ENCODE measurements at places on chromosomes 1 and 21. TPM values are rescaled to one million over a fixed set of nuclear protein-coding genes. Genes with fewer than 3 reads are reported as not detected.

DNA sequence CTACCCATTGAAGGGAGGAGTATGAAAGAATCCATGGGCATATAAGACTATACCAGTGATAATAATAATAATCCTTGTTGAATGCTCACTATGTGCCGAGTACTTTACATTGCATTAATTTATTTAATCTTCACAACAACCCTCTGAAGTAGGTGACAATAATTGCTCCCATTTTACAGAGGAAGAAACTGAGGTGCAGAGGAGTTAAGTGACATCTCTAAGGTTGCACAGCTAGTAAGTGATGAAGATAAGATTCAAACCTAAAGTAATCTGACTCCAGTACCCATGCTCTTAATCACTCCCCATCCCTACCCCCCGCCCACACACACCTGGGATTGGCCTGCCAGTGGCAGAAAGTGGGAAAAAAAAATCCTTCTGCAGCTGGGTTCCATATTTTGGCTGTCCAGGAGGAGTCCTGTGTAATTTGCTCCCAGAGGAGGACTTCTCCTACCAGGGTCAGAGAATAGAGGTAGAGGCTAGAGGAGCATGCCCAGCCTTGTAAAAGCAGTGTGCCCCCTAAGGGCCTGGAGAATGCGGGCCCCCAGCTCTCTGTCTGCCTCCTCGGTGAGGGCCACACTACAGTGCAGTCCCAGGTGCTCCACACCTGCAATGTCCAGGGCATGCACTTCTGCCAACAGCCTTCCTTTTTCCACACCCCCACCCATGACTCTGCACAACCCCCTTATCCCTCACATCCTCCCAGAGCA, 57.8 kb downstream of the TMEM53 start:
- no peaks in the 10 kb centered on the region for H3K36me3 ChIP-seq
- H3K4me1 ChIP-seq, result peaks cover 33% of the 10 kb centered on the region
- H3K27ac ChIP-seq, result no peak overlapping the region
- peaks cover 67% of the 10 kb centered on the region for H3K27me3 ChIP-seq
- peak overlapping the region; percentile 85 for H3K4me3 ChIP-seq

Gene PLA2G2D
- not detected for total RNA-seq

DNA sequence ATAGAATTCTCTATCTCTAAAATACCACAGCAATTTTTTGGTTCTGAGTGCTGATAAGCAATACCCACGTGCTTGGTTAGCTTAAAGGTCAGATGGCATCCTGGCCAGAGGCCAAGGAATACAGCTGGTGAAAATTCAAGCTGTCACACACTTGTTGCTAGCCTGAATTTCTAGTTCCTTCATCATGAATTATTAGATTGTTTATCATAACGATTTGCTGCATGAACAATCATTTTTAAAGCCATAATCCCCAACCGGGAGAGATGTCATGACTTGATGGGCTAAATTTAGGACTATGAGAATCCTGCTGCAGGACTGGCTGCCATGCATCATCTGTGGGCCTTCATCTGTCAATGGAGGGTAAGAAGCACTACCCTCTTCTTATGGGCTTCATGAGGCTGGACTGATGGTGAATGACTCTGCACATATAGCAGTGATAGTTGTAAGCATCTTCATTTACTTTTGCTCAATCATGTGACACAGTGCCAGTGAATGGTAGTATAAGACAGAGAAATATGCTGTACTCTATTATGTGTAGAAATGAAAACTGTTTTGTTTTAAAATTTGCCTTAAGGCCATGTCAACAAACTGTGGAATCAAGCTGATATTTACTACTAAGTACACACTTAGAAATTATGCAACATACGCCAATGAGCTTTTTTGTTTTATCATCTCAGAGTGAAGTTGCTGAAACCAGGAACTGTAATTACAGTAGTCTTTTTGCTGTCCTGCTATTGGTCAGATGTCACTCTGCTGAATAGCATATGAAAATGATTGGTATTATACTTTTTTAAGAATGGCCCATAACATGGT, 80.5 kb upstream of the RALGPS2 start:
- no peaks in the 10 kb centered on the region for H3K27me3 ChIP-seq
- peaks cover 49% of the 10 kb centered on the region for H3K4me1 ChIP-seq
- peak overlapping the region; percentile 46 for H3K4me3 ChIP-seq
- no peaks in the 10 kb centered on the region for H3K36me3 ChIP-seq
- H3K27ac ChIP-seq, result peak overlapping the region; percentile 66

Gene KRTAP7-1
- not detected for total RNA-seq

DNA sequence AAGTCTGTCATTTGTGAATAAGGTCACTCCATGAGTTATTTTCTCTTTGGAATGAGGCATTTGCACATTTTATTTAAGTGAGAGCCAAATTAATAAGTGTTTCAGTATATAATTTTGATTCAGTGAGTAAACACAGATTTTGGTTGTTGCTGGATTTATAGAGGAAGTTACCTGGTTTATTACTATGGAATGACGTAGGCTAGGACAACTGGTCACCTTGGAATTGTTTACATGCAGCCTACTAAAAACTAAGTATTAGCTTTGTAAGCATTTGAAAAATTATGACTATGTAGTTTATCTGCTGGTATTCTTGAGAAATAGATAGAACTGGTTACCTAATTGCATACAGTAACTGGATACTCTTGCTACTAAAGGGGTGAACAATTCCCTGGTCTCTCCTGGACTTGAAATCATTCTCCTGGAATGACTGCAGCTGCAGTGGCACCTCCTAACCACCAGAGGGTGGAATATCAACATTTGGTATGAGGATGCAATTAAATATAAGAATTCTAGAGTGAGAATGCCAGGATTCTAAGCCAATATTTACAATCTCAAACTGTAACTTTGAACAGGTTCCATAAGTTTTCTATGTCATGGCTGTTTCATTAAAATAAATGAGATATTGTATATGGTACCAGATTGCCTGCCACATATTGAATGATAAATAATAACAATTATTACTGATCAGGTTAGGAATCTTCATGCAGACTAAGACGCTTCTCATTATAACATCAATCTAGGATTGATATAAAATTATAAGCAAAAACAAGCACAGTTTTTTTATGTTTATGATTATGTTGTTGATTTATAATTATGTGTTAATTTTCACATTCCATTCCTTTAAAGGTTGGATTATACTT, 3.5 kb upstream of the KRTAP27-1 start:
- H3K4me3 ChIP-seq, result no peak overlapping the region
- no peaks in the 10 kb centered on the region for H3K27me3 ChIP-seq
- H3K36me3 ChIP-seq, result no peaks in the 10 kb centered on the region
- H3K27ac ChIP-seq, result no peak overlapping the region
- DNase-seq, result no peak
- peaks cover 4% of the 10 kb centered on the region for H3K4me1 ChIP-seq

DNA sequence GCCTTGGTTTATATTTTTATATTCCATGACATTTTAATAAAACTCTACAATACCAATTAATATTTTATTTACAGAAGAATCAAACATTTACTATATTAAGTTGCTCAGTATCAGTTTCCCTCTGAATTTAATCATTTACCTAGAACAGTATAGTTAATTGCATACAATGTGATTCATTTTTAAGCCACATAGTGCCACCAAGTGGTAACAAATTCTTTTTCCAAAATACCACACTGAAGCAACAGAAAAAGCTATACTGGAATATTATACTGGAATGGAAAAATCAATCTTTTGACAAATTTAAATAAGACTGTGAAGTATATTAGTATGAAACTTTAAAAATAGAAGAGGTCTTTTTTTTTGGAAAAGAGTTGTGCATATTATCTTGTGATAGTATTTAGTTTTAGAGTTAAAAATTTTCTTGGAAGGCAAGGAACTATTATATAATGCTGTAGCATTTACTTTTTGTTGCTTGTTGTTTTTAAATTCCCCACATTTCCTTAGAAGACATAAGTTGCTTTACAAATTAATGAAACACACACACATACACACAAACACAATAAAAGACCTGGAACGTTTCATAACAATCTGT, 57.3 kb downstream of the ZNF644 start:
- H3K4me1 ChIP-seq, result no peaks in the 10 kb centered on the region
- H3K4me3 ChIP-seq, result no peak overlapping the region
- H3K36me3 ChIP-seq, result peaks cover 15% of the 10 kb centered on the region
- H3K27ac ChIP-seq, result no peak overlapping the region

DNA sequence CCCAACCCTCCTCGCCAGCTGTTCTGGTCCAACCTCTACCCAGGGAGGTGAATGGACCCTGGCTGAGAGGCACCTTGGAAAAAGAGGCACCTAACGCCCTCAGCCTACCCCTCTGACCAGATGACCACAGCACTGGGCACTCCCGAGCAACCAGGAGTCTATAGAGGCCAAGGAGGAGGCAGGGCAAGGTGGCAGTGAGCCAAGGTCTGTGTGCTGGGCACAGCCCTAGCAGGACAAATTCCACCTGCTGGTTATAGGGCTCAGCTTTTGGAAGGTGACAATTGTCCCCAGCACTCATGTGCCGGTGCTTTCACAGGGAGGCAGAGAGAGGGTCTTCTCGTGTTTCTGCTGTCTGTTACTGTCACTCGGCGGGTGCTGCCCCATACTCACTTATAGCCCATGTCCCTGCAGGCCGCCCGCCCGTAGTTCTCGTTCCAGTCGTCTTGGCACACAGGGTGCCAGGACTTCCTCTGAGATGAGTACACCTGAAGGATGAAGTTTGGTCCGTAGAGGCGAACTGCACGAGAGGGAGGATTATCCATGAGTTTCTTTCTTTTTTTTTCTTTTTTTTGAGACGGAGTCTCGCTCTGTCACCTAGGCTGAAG, 27.8 kb downstream of the TMPRSS2 start:
- no peaks in the 10 kb centered on the region for H3K36me3 ChIP-seq
- no peak for DNase-seq
- no peaks in the 10 kb centered on the region for H3K27me3 ChIP-seq
- peaks cover 37% of the 10 kb centered on the region for H3K4me1 ChIP-seq
- H3K27ac ChIP-seq, result peak overlapping the region; percentile 46

All from type B pancreatic cell (in vitro differentiated cells).